ENCODE measurements at places on chromosomes 16 and 17.
A peak's percentile ranks its signal among the peaks of the same experiment; 100 is the strongest.

DNA sequence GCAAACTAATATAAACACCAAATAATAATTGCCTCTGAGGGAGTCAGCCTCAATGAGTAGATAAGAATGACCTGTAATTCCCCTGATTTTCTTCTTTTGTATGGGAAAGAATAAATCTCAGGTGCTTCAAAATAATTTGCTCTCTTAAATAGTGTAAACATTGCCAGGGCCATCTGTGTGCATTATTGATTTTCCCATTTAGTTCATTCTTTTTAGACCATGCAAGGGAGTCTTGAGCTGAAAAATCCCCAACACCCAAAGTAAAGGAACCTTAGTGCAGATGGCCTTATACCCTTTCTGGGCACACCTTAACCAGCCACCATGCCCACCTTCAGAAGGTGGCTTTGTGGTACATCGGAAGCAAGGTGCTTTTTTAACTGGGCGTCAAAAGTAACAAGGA lies 267.2 kb downstream of the TMEM114 start:
- DNase-seq, result no peak

GRCh38 chr17:61744804-61745203 lies 118.5 kb downstream of the BRIP1 start:
- no peak for DNase-seq

DNA sequence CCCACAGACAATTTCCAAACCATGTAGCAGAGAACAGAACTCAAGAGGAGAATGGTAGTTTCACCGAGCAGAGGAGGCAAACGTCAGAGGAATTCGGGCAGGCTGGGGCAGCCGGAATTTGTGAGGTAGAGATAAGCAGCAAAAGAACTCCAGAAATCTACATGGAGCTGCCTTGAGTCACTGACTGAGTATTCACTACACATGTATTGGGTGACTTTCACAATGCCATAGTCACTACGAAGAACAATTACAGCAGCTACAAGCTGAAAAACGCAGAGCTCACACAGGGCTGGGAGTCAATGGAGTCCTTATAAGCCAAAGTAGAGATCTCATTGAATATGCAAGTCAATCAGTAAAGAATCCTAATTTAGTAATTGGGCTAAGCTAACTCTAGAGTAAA lies 13.4 kb downstream of the CMC2 start:
- no peak for DNase-seq

GRCh38 chr17:44304651-44305050 lies 3.8 kb upstream of the RUNDC3A start:
- no peak for DNase-seq

DNA sequence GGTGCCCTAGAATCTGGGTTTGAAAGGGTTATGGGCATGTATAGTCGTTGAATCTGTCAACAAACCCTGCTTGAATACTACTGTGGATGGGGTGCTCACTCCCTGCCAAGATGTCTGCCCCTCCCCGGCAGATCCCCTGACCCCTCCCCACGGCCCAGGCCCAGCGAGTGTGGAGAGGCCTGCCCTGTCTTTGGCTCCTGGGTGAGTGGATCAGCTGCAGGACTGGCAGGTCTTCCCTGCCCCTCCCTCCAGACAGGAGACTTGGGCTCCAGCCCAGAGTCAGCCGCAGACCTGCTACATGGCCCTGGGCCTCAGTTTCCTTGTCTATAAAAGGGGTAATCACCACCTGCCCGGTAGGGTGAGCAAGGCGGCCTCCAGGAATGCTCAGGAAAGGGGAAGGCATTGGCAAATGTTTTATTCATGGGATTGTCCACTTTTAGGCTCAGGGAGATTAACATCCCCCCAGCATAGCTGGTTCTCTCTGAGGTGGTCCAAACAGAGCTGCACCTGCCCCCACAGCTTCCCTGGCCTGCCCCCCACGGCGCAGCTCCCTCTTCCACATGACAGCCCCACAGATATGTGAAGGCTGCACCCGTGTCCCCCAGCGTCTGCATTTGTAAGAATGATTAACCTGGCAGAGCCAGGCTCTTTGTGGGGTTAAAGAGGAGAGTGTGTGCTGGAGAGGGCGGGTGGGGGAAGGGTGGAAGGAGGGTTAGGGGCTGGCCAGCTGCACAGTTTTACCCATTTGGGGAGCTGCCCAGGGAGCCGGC lies 18.5 kb upstream of the SPNS2 start:
- DNase-seq, result no peak

DNA sequence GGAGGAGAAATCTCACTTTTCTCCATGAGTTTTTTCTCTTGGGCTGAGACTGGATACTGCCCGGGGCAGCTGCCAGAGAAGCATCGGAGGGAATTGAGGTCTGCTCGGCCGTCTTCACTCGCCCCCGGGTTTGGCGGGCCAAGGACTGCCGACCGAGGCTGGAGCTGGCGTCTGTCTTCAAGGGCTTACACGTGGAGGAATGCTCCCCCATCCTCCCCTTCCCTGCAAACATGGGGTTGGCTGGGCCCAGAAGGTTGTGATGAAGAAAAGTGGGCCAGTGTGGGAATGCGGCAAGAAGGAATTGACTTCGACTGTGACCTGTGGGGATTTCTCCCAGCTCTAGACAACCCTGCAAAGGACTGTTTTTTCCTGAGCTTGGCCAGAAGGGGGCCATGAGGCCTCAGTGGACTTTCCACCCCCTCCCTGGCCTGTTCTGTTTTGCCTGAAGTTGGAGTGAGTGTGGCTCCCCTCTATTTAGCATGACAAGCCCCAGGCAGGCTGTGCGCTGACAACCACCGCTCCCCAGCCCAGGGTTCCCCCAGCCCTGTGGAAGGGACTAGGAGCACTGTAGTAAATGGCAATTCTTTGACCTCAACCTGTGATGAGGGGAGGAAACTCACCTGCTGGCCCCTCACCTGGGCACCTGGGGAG lies 19.1 kb downstream of the NGFR start:
- no peak for DNase-seq

GRCh38 chr16:47045023-47045422 lies 71.5 kb upstream of the DNAJA2 start:
- peak; percentile 14 for DNase-seq

DNA sequence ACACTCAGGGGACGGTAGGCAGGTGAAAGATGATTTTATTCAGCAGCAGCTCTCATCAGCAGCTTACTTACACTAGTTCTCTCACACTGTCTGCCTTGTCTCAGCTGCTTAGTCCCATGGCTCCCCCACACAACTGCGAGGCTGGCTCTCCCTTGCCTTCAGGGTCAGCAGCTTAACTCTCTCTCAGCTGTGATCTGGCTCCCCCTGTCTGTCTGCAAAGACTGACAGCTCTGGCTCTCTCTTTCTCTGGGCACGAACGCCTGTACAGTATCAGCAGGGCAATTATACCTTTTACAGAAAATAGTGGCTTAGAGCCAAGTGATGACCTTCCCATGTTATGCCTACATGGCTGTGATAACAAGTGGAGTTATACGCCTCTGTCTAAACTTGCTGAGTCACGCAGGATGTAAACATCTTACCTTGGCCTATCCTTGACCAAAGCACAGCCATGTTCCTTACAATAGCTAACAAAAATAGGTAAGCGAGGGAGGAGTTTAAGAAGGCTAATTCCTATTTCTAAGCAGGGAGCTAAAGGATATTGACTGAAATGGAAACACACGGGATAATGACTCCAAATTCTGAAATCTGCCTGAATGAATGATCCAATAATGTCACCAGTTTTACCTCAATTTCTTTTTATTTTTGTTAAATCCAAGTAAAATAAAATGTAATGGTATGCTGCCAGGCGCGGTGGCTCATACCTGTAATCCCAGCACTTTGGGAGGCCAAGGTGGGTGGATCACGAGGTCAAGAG lies 1.1 kb upstream of the NDUFAB1 start:
- peak; percentile 23 for DNase-seq

- no peak for DNase-seq
These were observed 23.6 kb downstream of the ZNF469 start for GRCh38 chr16:88406096-88407041.

GRCh38 chr17:7248796-7249195 lies 2.7 kb downstream of the CTDNEP1 start:
- no peak for DNase-seq

DNA sequence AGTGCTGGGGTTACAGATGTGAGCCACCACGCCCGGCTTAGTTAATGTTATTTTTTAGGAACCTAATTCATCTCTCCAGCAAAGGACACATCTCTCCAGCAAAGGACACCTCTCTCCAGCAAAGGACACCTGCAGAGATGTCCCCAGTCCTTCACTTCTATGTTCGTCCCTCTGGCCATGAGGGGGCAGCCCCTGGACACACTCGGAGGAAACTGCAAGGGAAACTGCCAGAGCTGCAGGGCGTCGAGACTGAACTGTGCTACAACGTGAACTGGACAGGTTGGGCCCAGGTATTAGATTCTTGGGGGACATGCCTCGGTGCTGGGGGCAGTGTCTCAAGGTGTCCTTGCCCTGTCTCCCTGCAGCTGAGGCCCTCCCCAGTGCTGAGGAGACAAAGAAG lies 4.7 kb downstream of the PFAS start:
- DNase-seq, result no peak

- peak; percentile 58 for DNase-seq
These were observed 100.9 kb downstream of the PARN start for GRCh38 chr16:14529010-14529669.

DNA sequence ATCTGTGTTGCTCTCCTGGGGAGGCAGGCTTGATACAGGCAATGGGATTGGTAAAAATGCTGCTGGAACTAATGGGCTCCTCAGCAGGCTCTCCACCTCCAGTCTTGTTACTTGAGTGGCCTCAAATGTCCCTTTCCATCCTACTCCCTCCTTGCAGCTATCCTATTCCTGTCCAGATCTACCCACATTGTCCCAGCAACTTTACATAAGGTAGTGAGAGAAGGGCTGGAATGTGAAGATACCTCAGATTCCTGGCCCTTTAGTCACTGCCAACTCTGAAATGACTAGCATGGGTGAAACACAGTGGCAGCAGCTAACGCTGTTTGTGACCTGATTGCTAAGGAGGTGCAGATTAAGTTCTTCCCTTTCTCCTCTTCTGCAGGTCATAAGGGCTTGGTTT lies 210.1 kb upstream of the HS3ST4 start:
- DNase-seq, result no peak

DNA sequence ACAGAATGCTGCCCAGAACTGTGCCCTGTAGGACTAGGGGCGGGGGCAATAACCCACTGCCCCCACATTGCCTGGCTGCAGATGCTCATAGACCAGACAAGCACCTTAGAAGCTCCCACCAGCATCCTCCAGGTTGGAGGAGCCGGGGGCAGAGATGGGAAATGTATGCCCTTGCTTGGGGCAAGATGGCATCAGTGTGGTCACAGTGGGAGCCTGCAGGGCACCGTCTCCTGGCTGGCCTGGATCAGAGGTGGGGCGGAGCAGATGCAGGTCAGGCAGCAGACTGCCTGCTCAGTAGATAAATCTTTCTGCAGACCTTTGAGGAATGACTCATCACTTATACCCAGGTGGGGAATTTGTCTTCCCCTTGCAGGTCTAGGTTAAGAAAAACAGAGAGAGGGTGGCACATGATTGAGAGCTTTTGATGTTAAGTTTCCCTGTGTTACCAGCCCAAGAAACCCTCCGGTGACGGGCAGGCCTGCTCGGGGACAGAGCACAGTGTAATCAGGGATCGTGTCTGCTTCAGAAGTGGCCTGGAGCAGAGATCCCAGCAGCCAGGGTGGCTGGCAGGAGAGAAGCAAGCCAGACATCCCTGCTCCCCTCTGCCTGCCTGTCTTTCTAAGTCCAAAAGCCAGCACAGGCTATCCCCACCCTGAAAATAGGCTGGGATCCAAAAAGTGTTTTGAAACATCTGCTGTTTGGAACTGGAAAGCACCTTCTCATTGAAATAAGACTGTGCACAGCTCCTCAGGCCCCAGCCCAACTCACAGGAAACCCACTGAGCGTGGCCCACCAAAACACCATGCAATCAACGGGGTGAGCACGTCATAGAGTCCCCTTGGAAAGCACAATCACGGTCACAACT lies 50.7 kb upstream of the RPL38 start:
- no peak for DNase-seq

DNA sequence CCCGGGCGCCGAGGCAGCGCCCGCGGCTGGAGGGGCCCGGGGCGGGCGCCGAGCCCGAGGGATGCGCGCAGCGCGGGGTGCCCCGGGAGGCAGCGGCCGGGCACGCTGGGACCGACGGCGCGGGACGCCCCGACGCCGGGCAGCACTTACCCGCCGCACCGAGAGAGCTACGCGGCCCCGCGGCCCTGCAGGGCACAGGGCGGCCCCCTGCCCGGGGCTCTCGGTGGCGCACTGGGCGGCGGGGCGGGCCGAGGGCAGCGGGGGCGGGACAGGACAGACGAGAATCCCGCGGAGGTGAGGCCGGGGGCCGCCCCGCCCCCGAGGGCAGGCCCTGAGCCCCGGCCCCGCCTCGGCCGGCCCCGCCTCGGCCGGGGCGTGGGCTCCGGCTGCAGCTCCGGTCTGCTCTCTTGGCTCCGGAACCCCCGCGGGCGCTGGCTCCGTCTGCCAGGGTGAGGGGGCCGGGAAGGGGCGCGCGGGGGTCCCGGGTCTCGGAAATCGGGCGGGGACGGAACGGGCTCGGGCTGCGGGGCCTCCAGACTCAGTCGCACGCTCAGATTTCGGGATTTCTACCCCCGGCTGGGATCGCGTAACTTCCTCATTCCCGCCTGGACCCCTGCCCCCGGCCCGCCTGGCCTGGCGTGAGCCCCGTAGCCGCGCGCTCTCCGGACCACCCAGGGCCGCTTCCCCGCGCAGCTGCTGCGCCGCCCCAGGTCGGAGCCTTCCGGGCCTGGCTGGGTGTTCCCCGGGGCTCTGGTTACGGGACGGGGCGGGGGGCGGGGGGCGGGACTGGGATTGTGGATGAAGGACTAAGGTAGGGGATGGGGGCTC lies at the start of gene PLD2:
Gene PLD2, plus strand, starts transcription at position 376 of the 828 bp plus-strand sequence. CDS start 621 bp downstream, outside the sequence.
- no peak for DNase-seq
